ENCODE measurements at places on chromosomes 4 and X. TPM values are rescaled to one million over a fixed set of nuclear protein-coding genes. Genes with fewer than 3 reads are reported as not detected.

DNA sequence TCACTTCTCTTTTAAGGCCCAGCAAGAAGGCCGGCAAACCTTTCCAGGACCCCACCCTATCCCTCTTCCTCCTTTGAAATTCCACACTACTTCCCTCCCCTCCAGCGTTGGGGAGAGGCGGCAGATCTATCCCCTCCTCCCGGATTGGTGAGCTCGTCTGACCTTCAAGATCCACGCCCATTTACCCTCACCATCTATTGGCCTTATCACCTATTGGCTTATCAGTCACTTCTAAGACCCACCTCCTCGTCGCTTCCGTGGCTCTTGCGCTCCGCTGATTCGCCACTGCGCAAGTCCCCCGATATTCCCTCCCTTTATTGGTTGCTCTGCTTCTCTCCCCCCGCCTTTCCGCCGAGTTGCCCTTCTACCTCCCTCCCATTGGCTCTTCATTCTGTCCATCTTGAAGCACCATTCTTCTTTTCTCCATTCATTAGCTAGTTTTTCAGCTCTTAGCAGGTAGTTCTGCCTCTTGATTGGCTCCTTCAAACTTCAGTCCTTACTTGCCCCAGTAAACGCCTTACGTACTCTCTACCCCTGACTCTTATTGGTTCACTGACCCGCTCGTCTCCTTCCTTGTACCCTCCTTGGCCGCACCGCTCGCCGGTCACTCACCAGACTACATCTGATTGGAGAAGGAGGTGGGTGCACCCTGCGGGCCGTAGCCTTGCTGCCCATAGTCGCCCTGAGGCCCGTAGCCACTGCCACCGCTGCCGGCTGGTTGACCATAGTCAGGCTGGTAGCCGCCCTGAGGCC lies 4.8 kb upstream of the PRICKLE3 start:
- DNase-seq = peak; percentile 93

MAGEH1 gene
- 27.2 TPM for total RNA-seq

TCEAL3 gene
- 20.1 TPM for total RNA-seq

MAGEC2 gene
- total RNA-seq = not detected

ARHGEF9 gene
- 20.3 TPM for total RNA-seq

LANCL3 gene
- total RNA-seq = 1.4 TPM

PCDH10 gene
- total RNA-seq = 0.41 TPM

DNA sequence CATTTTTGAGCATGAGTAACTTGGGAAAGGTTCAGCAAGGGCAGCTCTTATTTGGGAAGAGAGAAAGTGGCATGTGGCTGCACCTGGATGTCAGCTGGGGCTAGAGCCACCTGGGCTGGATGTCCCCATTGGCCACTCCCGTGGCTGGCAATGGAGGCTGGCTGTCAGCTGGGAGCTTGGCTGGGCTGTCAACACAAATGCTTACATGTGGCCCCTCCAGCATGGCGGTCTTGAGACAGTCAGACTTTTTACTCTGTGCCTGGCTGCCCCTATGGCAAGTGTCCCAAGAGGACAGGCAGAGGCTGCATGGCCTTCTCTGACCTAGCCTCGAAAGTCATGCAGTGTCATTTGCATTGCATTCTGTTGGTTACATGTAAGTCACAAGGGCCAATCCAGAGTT lies 99.6 kb downstream of the FAM53A start:
- DNase-seq = peak; percentile 32

- no peak for DNase-seq
Measured at GRCh38 chr4:104571341-104571740, 76.6 kb upstream of the CXXC4 start.

DNA sequence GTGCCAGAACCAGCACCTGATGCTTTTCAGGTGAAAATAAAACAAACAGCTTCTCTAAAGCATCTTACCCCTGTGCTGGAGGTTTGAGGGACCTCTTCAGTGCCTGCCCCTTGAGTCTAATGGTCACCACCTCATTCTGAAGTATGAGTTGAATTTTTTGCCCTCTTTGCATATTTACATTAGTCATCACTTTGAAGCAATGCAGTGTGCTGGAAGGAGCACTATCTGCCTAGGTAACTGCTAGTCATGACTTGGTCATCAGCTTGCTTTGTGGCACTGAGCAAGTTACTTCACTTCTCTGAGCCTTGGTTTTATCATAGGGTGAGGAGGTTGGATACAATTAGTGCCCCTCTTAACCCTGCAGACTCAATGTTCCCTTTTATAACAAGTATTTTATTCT lies 44.9 kb downstream of the SPATA18 start:
- DNase-seq = no peak

- no peak for DNase-seq
Measured at GRCh38 chr4:113882668-113883067, 96.8 kb downstream of the ARSJ start.

DNA sequence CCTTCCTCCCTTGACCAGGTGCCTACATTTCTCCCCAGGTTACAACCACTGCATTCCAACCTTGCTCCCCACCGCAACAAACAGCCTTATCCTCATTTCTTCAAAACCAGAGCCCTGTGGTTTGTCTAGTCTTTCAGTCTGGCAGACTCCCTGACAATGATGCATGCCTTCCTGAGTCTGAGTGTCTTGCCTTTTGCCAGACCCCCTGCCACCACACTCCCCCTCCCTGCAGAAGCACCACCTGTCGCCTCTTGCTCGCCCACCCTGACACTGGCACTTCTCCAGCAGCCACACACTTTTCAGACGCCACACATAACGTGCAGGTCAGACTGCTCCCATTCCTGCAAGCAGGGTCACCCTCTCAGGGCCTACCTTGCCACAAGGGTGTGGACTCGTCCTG lies 349.2 kb upstream of the NOCT start:
- DNase-seq = no peak

GRCh38 chrX:1609311-1609710 lies 5.5 kb upstream of the ASMT start:
- DNase-seq = no peak

DNAAF6 gene
- total RNA-seq = not detected

- DNase-seq = no peak
Measured at GRCh38 chr4:106494066-106494465, 125.5 kb upstream of the GIMD1 start.

GRCh38 chr4:8524595-8525382 lies 55.4 kb upstream of the GPR78 start:
- DNase-seq = no peak

GRCh38 chr4:76930685-76931084 lies 18.9 kb upstream of the SEPTIN11 start:
- DNase-seq = no peak

GRCh38 chrX:15574017-15574416 lies 26.7 kb downstream of the ACE2 start:
- no peak for DNase-seq

- no peak for DNase-seq
Measured at GRCh38 chrX:42422961-42423360, 355.0 kb downstream of the PPP1R2C start.
